ENCODE measurements at places on chromosomes 16 and 17. TPM values are rescaled to one million over a fixed set of nuclear protein-coding genes. Genes with fewer than 3 reads are reported as not detected.
A peak's percentile ranks its signal among the peaks of the same experiment; 100 is the strongest.

Gene NECAB2
- not detected for total RNA-seq

Gene ANKRD40CL
- not detected for total RNA-seq

DNA sequence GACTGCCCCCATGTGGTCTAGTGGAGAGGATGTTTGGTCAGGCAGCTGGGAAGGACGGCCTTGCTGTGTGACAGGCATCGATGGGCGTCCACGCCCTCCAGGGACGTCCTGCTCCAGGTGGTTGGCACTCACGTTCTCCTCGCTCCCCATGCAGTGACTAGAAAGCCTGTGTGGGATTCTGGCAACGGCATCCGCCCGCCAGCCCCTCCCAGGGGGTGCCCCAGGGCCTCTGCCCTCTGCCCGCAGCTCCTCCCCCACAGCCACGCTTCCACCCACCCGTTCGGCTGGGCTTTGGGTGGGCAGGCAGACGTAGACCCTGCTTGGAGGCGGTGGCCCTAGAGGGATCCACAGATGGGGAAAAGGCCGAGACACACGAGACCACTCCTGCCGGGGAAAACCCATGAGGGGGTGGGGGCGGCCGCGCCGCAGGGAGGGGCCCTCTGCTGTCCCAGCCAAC is 4.7 kb upstream of the IL17C start:
- H3K27me3 ChIP-seq: no peaks in the 10 kb centered on the region
- no peak for DNase-seq
- H3K36me3 ChIP-seq: peaks cover 29% of the 10 kb centered on the region
- peaks cover 56% of the 10 kb centered on the region for H3K4me1 ChIP-seq
- H3K4me3 ChIP-seq: peak overlapping the region; percentile 62

DNA sequence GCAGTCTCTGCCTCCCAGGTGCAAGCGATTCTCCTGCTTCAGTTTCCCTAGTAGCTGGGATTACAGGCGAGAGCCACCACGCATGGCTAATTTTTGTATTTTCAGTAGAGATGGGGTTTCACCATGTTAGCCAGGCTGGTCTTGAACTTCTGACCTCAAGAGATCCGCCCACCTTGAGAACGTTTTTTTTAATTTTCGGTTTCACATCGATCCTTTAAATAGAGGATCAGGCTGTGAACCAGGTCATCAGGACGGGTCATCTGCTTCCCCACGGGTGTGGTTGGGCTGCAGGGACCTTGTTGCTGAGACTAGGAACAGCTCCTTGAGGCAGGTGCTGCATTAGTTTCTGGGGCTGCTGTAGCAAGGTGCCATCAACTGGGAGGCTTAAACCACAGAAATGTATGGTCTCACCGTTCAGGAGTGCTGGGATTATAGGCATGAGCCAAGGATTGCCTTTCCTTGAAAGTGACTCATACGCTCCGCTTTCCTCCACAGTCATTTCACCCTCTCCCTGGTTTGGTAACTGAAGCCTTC is 7.9 kb upstream of the NAGPA start:
- H3K27me3 ChIP-seq: no peaks in the 10 kb centered on the region
- no peak for DNase-seq
- no peak overlapping the region for H3K27ac ChIP-seq

DNA sequence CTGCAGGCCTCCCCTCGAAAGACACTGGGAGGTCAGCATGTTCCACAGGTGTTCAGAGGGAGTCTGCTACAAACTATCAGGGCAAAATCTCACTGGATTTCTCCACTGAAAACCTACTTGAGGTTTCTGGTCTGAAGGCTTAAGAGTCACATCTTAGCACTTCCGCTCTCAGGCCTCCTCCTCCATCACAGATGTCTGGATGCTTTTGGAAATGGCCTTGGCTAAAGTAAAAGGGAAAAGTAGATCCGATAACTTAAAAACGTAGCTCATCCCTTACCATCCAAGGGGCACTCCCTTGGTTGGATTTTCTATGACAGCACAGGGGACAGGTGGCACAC is 14.4 kb downstream of the GINS2 start:
- DNase-seq: no peak
- H3K4me1 ChIP-seq: no peaks in the 10 kb centered on the region
- H3K27ac ChIP-seq: no peak overlapping the region
- H3K4me3 ChIP-seq: no peak overlapping the region

- no peaks in the 10 kb centered on the region for H3K4me1 ChIP-seq
- no peaks in the 10 kb centered on the region for H3K27me3 ChIP-seq
- H3K4me3 ChIP-seq: no peak overlapping the region
- H3K36me3 ChIP-seq: no peaks in the 10 kb centered on the region
- no peak overlapping the region for H3K27ac ChIP-seq
These were observed 74.5 kb downstream of the RPGRIP1L start for GRCh38 chr16:53629151-53629550.

Gene BICDL2
- not detected for total RNA-seq

Gene YBX2
- total RNA-seq: 0.22 TPM

- H3K27me3 ChIP-seq: no peaks in the 10 kb centered on the region
- peak overlapping the region; percentile 90 for H3K4me3 ChIP-seq
- H3K27ac ChIP-seq: peak overlapping the region; percentile 61
- DNase-seq: no peak
These were observed 963 bp upstream of the APRT start for GRCh38 chr16:88812513-88813268.

Gene SLC35G6
- 0.30 TPM for total RNA-seq

DNA sequence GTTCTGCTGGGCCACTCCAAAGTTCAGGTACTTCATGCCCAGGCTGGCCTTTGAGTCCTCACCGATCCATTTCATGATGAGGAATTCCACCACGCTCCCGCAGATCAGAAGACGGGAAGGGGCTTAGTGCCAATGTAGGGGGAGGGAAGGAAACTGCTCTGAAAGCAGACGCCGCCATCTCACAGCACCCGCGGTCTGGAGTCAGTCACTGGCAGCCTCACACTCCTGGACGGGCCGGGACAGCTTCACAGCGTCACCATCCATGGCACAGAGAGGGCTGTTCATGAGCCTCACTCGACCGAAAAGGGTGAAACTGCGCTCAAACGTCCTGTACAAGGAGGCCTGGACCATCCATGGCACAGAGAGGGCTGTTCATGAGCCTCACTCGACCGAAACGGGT is 62.0 kb downstream of the RPH3AL start:
- H3K4me3 ChIP-seq: no peak overlapping the region
- no peak for DNase-seq
- H3K36me3 ChIP-seq: no peaks in the 10 kb centered on the region
- H3K27ac ChIP-seq: no peak overlapping the region

Gene TP53TG3
- not detected for total RNA-seq

- H3K36me3 ChIP-seq: peaks cover 15% of the 10 kb centered on the region
- no peak overlapping the region for H3K4me3 ChIP-seq
- no peak overlapping the region for H3K27ac ChIP-seq
- H3K27me3 ChIP-seq: no peaks in the 10 kb centered on the region
- DNase-seq: no peak
These were observed 3.6 kb downstream of the SCRN2 start for GRCh38 chr17:47837401-47838039.

- H3K4me1 ChIP-seq: peaks cover 9% of the 10 kb centered on the region
- no peak overlapping the region for H3K27ac ChIP-seq
- no peaks in the 10 kb centered on the region for H3K36me3 ChIP-seq
- no peak overlapping the region for H3K4me3 ChIP-seq
These were observed 13.7 kb downstream of the CBX4 start for GRCh38 chr17:79825580-79825921.

GRCh38 chr17:34840750-34841149 is 120.5 kb downstream of the CCT6B start:
- no peak for DNase-seq
- H3K4me1 ChIP-seq: no peaks in the 10 kb centered on the region
- no peaks in the 10 kb centered on the region for H3K36me3 ChIP-seq
- no peaks in the 10 kb centered on the region for H3K27me3 ChIP-seq
- H3K4me3 ChIP-seq: no peak overlapping the region
- H3K27ac ChIP-seq: no peak overlapping the region

- DNase-seq: no peak
- H3K27ac ChIP-seq: no peak overlapping the region
- no peak overlapping the region for H3K4me3 ChIP-seq
- H3K4me1 ChIP-seq: no peaks in the 10 kb centered on the region
- no peaks in the 10 kb centered on the region for H3K36me3 ChIP-seq
- H3K27me3 ChIP-seq: no peaks in the 10 kb centered on the region
These were observed 555.8 kb downstream of the RBFOX1 start for GRCh38 chr16:7888411-7888810.

Gene USB1
- total RNA-seq: 32.8 TPM

Gene KRT36
- not detected for total RNA-seq

DNA sequence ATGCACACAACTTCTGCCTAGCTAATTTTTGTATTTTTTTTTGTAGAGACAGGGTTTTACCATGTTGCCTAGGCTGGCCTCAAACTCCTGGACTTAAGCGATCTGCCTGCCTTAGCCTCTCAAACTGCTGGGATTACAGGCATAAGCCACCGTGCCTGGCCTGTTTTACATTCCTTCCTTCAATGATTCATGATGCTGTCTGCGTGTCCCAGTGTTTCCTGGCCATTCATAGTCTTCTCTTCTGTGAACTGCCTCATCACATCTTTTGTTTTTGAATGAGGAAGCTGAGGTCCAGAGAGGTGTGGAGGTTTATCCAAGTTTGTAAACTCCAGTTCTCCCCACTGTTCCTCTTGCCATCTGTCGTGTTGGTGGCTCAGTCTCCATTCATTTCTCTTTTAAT is 64.5 kb upstream of the MED9 start:
- no peak for DNase-seq
- no peak overlapping the region for H3K27ac ChIP-seq
- H3K4me3 ChIP-seq: no peak overlapping the region
- no peaks in the 10 kb centered on the region for H3K27me3 ChIP-seq
